ENCODE measurements at places on chromosomes 7 and 10.

DNA sequence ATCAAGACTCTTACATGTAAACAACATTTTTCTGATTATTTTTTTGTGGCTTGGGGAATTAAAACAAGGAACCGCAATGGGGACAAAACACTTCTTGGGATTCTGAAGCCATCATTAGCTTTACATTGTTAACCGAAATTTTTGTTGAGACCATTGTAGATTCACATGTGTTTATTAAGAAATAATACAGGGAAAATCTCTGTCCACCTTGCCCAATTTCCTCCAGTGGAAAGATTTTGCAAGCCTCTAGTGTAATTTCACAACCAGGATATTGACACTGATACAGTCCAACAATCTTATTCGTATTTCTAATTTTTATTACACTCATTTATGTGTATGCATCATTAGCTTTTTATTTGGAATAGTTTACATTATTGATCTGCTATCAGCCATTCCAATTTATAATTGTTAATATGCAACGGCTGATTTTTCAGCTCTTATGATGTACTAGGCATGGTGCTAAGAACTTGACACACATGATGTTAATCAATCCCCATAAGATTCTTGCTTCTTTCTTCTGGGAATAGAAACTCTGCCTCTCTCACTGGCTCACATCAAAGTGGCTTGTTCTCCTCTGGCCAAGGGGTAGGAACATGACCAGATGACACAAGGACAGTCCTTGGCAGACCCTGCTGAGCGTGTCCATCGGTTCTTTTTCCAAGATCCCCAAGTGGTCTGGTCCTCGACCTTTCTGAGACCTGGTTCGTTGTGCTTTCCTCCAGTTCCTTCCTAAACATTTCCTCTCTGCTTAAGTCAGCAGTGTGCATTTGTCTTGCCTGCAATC is 137.6 kb downstream of the ADAM12 start:
- DNase-seq = no peak

- DNase-seq = no peak
Measured at GRCh38 chr7:34138483-34138882, 233.1 kb downstream of the BMPER start.

GRCh38 chr10:69465457-69466157 is 14.3 kb downstream of the TSPAN15 start:
- DNase-seq = no peak

- no peak for DNase-seq
Measured at GRCh38 chr10:48333856-48334255, 27.4 kb downstream of the MAPK8 start.

GRCh38 chr7:116955801-116956476 is 2.6 kb downstream of the ST7 start:
- no peak for DNase-seq

DNA sequence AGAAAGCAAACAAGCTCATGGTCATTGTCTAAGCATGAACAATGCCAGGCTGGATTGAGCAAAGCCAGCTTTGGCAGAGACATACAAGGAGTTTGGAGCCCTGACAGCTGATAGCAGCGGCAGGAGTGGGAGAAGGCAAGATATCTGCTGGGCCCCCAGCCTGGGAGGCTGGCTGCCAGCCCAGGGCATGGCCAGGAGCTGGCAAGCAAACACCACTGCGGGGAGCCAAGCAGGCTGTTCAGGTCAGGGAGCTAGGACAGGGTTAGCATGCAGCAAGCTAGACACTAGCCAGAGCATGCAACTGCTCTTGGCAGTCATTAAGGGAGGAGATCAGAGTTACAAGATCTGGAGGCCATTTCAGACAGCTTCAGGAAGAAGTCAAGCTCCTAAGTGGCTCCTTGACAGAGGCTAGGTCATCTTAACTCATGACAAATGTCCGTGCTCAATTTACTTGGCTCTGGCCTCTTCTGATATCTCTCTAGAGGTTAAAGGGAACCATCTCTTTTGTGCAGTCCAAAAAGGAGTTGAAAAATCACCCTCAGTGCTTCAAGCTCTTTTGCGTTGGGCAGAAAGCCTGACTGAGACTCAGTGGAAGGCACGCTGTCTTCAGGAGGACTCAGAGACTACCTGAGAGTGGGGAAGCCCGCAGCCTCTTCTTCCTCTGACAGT is 436.8 kb upstream of the C7orf33 start:
- no peak for DNase-seq

Data from central memory CD4-positive, alpha-beta T cell (primary cell).